T-cell (primary cell): ENCODE measurements at places on chromosomes 2 and 18. TPM values are rescaled to one million over a fixed set of nuclear protein-coding genes. Genes with fewer than 3 reads are reported as not detected.
A peak's percentile ranks its signal among the peaks of the same experiment; 100 is the strongest.

The LYPD6B gene
- not detected for total RNA-seq

The MARCO gene
- total RNA-seq = 0.47 TPM

The TWIST2 gene
- not detected for total RNA-seq

GRCh38 chr2:239601880-239602279 lies 201.1 kb upstream of the HDAC4 start:
- peak overlapping the region; percentile 25 for H3K27ac ChIP-seq
- no peak overlapping the region for H3K4me3 ChIP-seq
- H3K4me1 ChIP-seq = peaks cover 35% of the 10 kb centered on the region
- H3K27me3 ChIP-seq = no peaks in the 10 kb centered on the region
- no peak for DNase-seq

DNA sequence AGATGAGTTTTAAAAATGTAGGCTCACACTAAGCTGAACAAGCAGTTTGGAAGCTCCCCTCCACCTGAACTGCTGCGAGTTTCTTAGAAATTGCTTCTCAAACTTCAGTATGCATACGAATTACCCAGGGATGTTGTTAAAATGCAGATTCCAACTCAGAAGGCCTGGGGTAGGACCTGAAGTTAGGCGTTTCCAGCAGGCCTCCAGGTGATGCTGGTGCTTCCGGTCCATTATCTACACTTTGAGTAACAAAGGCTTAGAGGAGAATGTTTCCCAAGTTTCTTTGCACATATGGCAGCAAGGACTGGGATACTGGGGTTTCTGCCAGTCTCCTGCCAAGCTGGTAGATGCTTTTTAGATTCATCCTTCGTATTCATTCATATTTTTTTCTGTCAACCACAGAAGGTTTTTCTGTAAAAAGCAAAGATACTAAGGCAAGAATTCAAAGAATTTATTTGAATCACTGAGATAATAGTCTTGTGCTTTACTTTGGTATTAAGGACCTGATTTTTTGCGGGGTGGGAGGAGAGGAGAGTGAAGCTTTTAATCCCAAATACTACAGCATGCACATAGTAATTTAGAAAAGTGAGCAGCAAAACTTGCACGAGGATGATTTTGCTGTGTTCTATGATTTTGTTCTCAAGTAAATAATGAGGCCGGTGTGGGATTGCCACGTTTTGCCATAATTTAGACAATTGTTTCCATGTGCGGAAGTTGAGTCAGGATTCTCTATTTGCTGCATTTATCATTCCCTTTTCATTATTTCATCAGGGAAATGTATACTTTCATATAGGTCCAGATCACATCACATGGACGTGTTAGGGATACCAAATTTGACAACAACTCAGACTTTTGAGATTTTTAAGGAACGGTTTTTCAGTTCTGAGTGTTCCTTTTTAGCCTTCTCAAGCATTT lies 137.6 kb upstream of the SPATS2L start:
- H3K4me3 ChIP-seq = no peak overlapping the region
- no peak for DNase-seq

The NABP1 gene
- total RNA-seq = 51.3 TPM

The RUFY4 gene
- total RNA-seq = 0.65 TPM
